Prostate gland (tissue), 2 donors: ENCODE measurements at places on chromosomes 7 and 10. TPM values are rescaled to one million over a fixed set of nuclear protein-coding genes. Genes with fewer than 3 reads are reported as not detected.

- peak overlapping the region; percentile 57 for H3K4me3 ChIP-seq
- H3K36me3 ChIP-seq, result no peaks in the 10 kb centered on the region
- no peak for DNase-seq
- H3K27ac ChIP-seq, result peak overlapping the region; percentile 85
Measured at GRCh38 chr7:134780166-134780828, 863 bp downstream of the CALD1 start.

DNA sequence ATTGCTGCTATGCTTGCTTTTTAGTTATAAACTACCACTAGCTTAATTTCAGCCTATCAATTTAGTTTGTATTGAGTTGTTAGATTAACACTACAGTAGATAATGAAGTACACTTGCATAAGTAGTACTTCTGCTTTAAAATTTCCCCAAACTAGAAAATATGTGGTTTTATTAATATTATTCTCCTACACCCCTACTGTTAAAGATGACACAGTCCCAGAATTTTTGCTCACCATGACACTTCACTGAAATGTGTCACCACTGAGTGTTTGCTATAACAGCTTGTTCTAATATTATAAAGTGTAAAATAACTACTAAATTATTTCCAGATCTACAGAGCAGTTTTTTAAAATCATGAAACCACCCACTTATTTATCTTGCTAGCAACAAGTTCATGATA lies 31.6 kb downstream of the RHEB start:
- no peaks in the 10 kb centered on the region for H3K4me1 ChIP-seq
- DNase-seq, result no peak
- H3K27ac ChIP-seq, result no peak overlapping the region
- no peak overlapping the region for H3K4me3 ChIP-seq
- H3K27me3 ChIP-seq, result no peaks in the 10 kb centered on the region
- H3K36me3 ChIP-seq, result no peaks in the 10 kb centered on the region

GRCh38 chr7:34463830-34464229 lies 194.2 kb upstream of the NPSR1 start:
- H3K27ac ChIP-seq, result no peak overlapping the region
- no peaks in the 10 kb centered on the region for H3K4me1 ChIP-seq
- H3K4me3 ChIP-seq, result no peak overlapping the region
- DNase-seq, result no peak
- H3K27me3 ChIP-seq, result no peaks in the 10 kb centered on the region

DNA sequence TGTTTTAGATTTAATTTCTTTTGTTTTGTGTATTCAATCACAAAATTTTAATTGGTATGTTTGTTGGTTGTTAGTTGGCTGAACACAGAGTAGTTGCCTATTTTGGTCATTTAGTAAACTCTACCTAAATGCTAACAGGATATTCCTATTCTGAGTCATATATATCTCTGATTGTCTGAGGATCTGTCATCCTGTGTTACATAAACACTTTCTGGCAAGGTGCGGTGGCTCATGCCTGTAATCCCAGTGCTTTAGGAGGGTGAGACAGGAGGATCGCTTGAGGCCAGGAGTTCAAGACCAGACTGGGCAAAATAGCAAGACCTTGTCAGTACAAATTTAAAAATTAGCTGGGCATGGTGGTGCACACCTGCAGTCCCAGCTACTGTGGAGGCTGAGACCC lies 178.6 kb downstream of the PLCE1 start:
- no peaks in the 10 kb centered on the region for H3K4me1 ChIP-seq
- no peak for DNase-seq
- H3K27ac ChIP-seq, result no peak overlapping the region
- no peak overlapping the region for H3K4me3 ChIP-seq

DNA sequence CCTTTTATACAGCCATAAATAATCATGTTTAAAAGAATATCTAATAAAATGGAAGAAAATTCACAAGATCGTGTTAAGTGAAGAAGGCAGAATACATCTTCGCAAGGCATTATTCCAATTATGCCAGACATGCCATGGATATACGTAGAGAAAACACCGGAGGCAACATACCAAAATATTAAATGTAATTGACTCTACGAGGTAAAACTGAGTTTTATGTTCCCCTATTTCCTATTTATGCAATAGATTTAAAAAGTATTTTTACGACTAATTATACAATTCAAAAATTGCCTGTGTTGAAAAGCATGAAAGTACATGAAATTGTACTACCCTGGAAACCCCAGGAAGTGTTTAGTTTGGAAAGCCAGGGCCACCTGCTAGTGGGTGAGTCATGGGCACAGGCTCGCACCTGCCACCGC lies 936 bp upstream of the REPIN1 start:
- peak overlapping the region; percentile 88 for H3K4me3 ChIP-seq
- H3K4me1 ChIP-seq, result peaks cover 16% of the 10 kb centered on the region
- no peaks in the 10 kb centered on the region for H3K27me3 ChIP-seq

DNA sequence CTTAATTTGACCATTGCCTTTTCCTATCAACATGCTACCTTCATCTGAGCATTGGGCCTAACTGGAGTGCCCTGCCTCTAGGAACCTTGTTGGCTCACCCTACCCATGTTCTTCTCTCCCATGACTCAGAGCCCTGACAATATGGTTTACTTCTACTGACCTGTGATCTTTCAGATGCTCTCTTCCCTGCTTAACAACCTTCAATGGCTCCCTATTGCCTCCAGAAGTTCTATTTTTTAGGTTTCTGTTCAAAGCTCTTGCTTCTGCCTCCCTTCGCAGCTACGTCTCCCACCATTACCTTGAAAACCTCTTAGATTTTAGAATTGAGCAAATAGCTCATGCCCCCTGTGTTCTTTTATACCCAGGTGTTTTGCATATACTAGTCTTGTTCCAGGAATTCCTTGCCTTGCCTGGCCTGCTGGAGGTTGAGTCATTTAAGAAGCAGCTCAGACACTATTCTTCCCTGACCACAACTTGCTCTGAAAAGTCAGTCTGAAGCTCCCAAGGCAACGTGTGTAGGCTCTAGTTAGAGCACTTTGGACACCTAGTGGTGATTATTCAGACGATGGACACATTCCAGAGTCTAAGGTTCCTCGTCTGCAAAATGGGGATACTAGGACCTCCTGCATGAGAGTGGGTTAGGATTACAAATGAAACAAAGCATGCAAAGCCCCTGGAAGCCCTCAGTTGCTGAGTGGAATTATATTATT lies 64.4 kb upstream of the EMX2 start:
- no peaks in the 10 kb centered on the region for H3K36me3 ChIP-seq
- no peak for DNase-seq
- H3K27ac ChIP-seq, result no peak overlapping the region
- H3K27me3 ChIP-seq, result no peaks in the 10 kb centered on the region

DNA sequence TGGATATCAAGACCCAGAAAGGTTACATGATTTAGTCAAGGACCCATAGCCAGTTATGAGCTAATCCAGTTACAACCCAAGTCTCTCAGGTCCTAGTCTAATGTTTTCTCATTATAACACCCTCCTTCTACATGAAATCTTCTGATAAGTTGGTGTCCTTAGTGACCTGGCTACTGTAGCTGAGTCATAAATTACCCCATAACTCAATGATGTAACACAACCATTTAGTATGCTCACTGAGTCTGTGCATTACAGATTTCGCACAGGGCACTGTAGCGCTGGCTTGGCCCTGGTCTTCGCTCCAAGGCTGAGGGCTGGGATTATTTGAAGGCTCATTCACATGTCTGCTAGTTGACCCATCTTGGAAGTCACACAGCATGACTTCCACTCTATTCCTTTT lies 36.0 kb upstream of the GLCCI1 start:
- H3K27me3 ChIP-seq, result no peaks in the 10 kb centered on the region
- H3K36me3 ChIP-seq, result no peaks in the 10 kb centered on the region
- no peak overlapping the region for H3K4me3 ChIP-seq

DNA sequence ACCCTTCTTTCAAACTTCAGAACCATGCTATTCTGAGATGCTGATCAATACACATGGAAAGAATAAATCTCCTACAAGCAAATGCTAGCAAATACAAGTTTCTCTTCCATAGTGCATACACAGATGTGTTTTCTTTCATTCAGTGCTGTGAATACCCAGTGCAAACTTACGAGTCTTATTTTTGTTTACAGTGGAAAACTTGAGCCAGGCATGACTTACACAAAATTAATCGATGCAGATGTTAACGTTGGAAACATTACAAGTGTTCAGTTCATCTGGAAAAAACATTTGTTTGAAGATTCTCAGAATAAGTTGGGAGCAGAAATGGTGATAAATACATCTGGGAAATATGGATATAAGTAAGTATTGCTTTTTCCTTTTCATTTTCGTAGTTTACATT lies 48.8 kb downstream of the PNLIPRP3 start:
- no peak overlapping the region for H3K4me3 ChIP-seq
- no peak overlapping the region for H3K27ac ChIP-seq
- H3K36me3 ChIP-seq, result no peaks in the 10 kb centered on the region

DNA sequence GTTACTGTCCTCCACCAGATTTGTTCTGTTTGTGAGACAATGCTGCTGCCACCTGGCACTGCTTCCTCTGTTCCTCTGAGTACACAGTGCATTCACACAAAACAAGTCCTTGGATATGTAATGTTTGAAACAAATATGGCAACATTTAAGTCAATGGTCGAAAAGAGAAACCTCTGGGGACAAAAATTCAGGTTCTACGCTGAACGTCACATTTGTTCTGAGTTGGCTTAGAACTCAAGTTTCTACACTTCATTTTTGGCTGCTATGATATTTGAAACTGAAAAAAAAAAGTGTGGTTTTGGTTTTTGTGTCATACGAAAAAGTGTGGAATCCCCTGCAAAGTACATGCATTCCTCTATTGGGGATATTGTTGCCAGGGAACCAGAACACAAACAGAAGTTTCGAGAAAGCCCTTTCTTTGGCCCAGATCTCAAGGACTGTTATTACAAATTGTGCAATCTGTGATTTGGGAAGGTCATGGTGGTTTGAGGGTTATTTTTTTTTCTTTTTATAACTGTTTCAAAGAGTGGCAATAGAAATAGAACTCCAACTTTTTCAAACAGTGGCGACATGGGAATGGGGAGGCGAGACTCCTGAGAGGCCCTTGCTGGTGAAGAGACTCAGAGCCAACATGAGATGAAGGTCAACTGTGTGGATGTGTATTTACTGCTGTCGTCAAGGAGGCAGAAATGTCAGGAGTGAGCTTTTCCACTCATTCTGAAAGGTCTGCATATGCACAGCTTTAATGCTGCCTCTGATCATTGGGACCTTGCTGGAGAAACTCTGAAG lies 127.5 kb downstream of the CUBN start:
- no peaks in the 10 kb centered on the region for H3K27me3 ChIP-seq
- H3K36me3 ChIP-seq, result no peaks in the 10 kb centered on the region
- DNase-seq, result peak; percentile 25
- H3K4me3 ChIP-seq, result no peak overlapping the region
- H3K27ac ChIP-seq, result peak overlapping the region; percentile 18
- no peaks in the 10 kb centered on the region for H3K4me1 ChIP-seq

Gene MSANTD7
- total RNA-seq, result 9.5 TPM

Gene RPEL1
- total RNA-seq, result not detected

Gene ITGB1
- total RNA-seq, result 293 TPM

Gene CRTAC1
- 8.9 TPM for total RNA-seq

Gene PRPS1L1
- not detected for total RNA-seq
